ENCODE measurements at places on chromosomes 5 and 9.

DNA sequence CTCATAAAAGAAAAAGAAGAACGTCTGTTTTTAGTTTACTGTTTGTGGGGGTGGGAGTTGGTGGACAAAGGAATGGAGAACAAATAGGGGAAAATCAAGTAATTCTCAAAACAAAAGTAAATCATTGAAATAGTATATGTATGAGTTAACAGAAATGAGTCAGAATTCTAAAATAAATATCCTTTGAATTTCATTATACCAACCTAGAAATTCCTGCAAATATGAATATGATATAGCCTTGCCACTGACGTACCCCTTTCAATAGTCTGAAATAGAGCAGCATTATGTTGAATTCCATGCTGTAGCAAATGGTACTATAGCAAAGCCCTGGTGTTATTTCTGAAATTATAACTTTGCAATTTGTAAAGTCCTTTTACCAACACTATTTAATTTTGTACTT is 29.6 kb upstream of the DTWD2 start:
- DNase-seq, result no peak

DNA sequence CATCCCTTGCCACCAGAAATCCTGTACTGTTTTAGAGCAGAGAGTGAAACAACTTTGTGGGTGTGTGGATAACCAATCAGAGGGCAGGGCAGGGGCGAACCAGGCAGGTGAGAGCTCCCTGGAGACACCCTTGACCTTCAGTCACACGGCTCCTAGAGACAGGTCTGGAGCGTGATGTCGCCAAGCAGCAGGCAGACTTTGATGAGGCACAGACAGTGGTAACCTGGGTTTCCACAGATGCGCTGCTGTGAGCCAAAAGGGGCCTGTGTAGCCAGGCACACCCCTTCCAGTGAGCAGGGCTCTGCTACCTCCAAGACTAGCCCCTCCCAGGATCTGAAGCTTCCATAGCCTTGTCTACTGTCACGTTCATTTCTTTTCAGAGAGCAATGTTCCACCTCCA is 317.8 kb upstream of the ADCY2 start:
- no peak for DNase-seq

DNA sequence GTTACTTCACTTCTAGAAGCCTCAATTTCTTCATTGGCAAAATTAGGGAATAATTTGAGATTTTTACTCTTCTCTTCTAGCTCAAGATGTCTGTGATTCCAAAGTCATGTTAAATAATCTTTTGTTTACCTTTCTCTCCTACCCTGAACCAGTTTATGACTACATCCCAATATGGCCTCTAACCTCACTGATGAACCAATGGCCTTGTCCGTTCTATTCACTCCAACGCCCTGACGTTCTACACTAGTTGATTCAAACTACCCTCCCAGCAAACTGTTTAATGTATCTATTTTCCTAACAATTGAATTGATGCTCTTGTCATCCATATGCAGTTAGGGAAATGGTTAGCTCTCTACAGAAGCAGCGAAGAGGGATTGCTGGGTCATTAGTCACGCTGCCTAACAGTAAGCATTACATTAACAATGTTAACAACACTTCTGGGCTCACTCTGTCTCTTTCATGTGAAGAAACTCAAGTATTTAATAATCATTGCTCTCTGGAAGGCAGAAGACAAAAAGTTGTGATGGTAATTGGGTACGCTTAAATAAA is 38.0 kb downstream of the RAPGEF1 start:
- no peak for DNase-seq

DNA sequence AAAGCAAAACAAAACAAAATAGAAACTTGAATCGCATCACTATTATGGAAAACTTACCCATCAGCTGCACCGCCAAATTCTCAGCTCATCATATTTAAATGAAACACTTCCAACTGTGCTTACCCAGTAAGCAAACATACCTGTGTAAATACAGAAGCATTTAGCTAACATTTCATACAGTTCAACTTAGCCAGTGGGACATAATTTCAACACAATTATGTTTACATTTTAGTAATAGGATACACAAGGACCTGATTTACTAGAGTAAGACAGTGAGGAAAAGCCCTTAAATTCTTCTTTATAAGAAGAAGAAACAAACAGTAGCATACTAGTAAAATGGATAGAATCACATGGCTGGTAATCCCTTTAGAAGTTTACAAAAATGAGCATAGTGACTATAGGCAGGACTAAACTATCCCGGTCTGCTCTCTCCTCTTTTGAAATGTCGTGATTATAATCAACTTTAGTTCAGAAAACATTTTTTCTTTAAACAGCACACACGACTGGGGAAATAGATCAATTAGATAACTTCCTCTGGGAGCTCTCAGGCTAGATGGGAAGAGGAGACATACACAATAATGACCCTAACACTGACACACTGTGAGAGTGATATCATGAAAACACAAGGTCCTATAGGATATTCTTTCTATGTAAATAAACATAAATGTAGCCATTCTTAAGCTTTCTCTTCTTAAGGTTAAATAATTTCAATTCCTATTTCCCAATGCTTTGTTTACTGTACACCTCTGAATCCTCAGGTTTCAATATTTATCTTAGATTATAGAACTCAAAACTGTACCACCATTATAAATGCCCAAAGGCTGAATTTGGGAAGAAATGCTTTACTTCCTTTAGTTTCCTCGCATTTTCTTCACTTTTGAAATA is 15.9 kb upstream of the CDC20B start:
- DNase-seq, result no peak

- DNase-seq, result no peak
Measured at GRCh38 chr5:76952795-76953536, at the start of gene CRHBP. Gene CRHBP, plus strand, starts transcription at chr5:76953045. Its CDS starts 90 bp downstream, at chr5:76953135.

- DNase-seq, result no peak
Measured at GRCh38 chr5:73693573-73694061, 67.6 kb downstream of the ARHGEF28 start.

GRCh38 chr9:98627296-98627695 is 81.4 kb downstream of the GABBR2 start:
- no peak for DNase-seq

GRCh38 chr5:95262933-95263660 is 21.8 kb downstream of the MCTP1 start:
- DNase-seq, result no peak

Data from naive B cell (primary cell).